LNCaP clone FGC (cell line): ENCODE measurements at places on chromosomes 3 and 15.
A peak's percentile ranks its signal among the peaks of the same experiment; 100 is the strongest.

- DNase-seq = no peak
Observed at GRCh38 chr15:34610354-34610753, 26.9 kb upstream of the GOLGA8B start.

DNA sequence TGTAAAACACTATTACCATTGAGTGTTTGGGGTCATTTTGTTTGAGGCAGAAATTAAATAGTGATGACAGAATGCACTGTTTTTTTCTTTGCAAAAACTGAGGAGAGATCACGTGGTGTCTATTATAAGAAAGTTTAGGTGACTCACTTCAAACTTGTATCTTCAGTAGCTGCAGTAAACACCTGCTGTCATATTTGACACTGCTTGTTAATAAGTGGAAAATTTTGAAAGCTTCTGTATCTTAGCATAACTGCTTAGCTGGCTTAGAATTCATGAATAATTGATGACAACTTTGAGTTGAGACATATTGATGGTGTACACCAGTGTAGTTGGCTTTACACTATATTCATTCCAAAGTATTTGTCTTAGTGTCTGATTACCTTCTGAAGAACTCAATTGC lies 29.7 kb upstream of the MDFIC2 start:
- no peak for DNase-seq

DNA sequence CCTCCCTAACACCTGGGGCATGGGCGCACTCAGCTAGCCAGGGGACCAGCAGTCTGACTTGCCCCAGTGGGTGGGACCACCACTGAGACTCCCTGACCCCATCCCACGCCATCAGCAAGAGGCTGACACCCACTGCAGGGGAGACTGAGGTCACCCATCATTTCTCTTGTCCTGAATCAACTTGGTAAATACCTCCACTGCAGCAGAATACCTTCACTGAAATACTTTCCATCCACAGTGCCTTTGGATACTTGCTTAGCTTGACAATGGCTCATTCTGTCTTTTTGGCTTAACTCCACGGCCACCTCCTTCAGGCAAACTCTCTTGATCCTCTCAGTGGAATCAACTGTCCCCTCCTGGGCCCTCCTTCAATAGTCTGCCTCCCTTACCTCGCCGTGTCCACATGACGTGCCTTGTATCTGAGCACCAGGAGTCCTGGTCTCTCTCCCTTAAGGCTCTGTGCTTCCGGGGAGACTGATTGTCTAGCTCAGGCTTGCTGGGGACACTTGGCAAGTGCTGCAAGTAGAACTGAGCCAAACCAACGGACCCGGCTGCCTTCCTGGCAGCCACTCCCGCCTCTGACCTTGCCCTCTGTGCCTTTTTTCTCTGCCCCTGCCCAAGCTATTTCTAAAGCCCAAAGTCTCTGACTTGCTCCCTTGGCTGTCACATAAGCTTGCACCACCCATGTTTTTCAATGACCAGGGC lies 119.1 kb downstream of the ADCY5 start:
- no peak for DNase-seq

DNA sequence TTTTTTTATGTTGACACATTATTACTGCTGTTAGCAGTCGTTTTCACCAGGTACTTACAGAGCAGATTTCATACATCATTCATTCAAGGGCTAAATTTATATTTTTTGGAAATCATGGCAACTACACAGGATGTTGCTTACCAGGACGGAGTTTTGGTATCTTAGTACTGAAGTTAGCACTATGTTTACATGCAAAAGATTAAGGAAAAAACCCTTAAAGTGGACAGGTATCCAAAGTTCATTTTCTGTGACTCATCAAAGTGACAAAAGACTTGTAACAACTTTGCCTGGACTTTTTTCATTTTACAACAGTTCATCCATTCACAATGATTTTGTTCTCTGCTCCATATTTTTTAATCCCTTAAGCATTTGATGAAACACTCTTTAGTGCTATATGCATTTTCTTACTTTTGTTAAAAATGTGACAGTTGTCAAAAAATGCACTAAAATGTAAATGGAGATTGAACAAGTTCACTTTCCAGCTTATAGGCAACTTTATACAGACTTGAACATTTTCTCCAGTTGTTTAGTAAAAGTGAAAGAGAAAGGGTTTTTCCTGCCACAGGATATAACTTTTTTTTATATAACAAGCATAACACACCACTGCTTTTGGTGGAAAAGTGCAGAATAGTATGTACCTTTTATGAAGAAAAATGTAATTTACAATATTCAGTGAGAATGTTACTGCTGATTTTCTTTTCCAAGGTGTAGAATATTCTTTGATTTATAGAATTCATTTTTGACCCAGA lies 104.1 kb downstream of the STT3B start:
- no peak for DNase-seq

- peak; percentile 96 for DNase-seq
Observed at GRCh38 chr3:17301271-17301670, 416.5 kb downstream of the PLCL2 start.

GRCh38 chr15:64842986-64843561 lies 1.4 kb downstream of the PLEKHO2 start:
- DNase-seq = no peak

DNA sequence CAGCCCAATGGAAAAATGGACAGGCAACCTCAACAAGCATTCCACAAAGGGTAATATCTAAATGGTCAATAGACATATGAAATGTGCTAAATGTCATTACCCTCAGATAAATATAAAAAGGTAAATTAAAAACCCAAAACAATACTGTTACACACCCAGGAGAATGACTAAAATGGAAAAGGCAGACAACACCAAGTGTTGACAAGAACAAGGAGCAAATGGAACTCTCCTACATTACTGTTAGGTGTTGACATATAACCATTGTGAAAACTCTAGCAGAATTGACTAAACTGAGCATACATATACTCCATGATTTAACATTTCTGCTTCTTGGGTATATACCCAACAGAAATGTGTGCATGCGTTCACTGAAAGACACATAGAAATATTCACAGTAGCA lies 25.3 kb upstream of the SLC6A11 start:
- DNase-seq = no peak

GRCh38 chr3:108736821-108737220 lies 20.4 kb downstream of the RETNLB start:
- no peak for DNase-seq

DNA sequence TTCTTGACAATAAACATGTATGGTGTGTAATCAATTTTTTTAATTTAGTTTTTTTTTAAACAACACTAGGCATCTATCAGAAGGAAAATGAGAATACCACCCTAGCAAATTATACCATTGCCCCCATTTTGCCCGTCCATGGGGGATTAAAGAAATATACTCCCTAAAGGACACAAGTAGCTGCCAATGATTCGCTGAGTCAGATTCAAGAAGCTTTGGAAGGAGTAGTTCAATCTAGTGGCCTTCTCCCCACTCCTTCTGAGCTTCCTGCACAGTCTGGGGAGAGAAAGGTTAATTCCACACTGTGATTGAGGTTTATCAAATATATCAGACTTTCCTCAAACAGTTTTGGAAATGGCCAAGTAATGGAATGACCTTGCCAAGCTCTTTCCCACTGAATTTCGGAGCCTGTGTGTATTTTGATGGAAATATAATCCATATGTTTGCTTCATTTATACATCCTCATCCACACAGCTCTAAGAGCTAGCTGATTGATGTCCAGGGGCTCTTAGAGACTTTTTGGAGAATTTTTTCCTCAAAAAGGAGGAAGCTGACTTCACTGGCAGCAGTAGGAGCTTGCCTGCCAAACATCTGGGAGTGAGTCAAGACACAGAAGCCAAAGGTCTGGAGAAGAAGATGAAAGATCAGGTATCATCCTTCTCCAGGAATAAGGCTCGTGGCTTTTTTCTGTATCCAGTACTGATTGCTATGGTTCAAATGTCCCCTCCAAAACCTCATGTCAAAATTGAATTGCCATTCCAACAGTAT lies 478.5 kb upstream of the PROK2 start:
- no peak for DNase-seq

GRCh38 chr3:72288955-72289691 lies 504.2 kb upstream of the PROK2 start:
- DNase-seq = no peak

GRCh38 chr3:83500931-83501330 lies 1457.9 kb upstream of the CADM2 start:
- DNase-seq = no peak

- no peak for DNase-seq
Observed at GRCh38 chr3:99895703-99896441, 78.2 kb downstream of the CMSS1 start.

GRCh38 chr15:80946576-80946975 lies 43.0 kb downstream of the MESD start:
- no peak for DNase-seq

- no peak for DNase-seq
Observed at GRCh38 chr3:152505926-152506325, 237.2 kb downstream of the MBNL1 start.

GRCh38 chr3:135898774-135899173 lies 66.8 kb upstream of the PPP2R3A start:
- no peak for DNase-seq

GRCh38 chr3:79973917-79974595 lies 206.3 kb upstream of the ROBO1 start:
- no peak for DNase-seq

GRCh38 chr15:87661454-87662355 lies 594.8 kb downstream of the NTRK3 start:
- DNase-seq = no peak

DNA sequence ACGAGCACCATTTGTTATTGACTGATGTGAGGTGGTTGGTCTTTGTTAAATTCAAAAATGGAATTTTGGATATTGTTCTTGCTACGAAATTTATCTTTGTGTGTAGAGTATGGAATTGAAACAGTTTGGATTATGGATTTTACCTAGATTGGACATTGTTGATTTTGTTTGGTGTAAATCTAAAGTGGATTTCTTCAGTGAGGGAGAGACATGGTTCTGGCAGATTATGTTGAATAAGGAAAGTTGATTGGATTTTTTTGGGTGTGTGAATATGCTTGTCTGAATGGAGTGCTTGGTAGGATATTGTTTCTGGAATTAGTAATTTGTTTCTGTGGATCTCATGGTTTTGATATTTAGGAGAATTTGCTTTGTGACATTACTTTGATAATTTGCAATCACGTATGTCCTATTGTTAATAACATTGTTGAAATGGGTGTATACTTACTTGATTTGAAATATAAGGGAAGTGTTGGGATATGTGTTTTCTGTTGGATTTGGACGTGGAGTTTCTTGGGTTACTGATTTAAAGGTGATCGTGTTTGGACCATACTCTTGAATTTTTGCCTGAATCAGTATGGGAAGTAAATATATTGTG lies 1.0 kb upstream of the CHD2 start:
- DNase-seq = no peak
